ENCODE measurements at places on chromosomes 1 and 21. TPM values are rescaled to one million over a fixed set of nuclear protein-coding genes. Genes with fewer than 3 reads are reported as not detected.

The PTGER3 gene
- not detected for polyA plus RNA-seq

The COL24A1 gene
- 2.2 TPM for polyA plus RNA-seq

The FAM3B gene
- not detected for polyA plus RNA-seq

The SPRR2G gene
- polyA plus RNA-seq, result not detected

The PTAFR gene
- polyA plus RNA-seq, result 0.17 TPM
